ENCODE measurements at places on chromosomes 7 and 10.
A peak's percentile ranks its signal among the peaks of the same experiment; 100 is the strongest.

GRCh38 chr10:47256751-47257336 lies 43.2 kb upstream of the GDF10 start:
- DNase-seq = no peak

GRCh38 chr7:16695621-16696237 lies 49.7 kb downstream of the BZW2 start:
- peak; percentile 81 for DNase-seq

- DNase-seq = no peak
Observed at GRCh38 chr10:66144016-66144415, 781.8 kb upstream of the LRRTM3 start.

DNA sequence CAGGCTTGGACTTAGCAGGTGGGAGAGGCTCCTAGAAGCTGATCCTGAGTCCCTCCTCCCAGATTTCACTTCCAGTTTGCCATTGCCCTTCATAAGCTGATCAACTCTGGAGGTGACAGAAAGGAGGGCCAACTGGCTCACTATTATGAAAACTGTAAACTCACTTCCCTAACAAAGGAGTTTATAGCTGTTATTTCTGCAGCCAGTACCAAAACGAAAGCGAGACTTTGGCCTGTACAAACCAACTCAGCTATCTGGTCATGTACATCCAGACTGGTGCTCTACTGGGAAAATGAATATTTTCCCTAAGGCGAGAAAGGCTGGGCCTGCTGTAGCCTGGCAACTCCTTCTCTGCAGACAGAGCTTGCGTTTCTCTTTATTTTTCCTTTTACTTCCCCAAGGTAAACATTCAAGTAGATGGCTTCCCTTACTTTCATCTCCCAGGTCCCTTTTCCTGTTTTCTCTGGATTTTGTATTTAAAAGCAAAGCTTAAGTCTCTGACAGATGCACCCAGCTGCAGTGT lies 54.7 kb downstream of the GALNT17 start:
- no peak for DNase-seq

- peak; percentile 94 for DNase-seq
Observed at GRCh38 chr10:784403-785088, 95.1 kb upstream of the DIP2C start.

- DNase-seq = no peak
Observed at GRCh38 chr7:6491194-6491593, 43.4 kb upstream of the DAGLB start.

- no peak for DNase-seq
Observed at GRCh38 chr10:113226399-113226798, 276.4 kb downstream of the TCF7L2 start.
